Activated CD4-positive, alpha-beta T cell treated with anti-CD3 and anti-CD28 coated beads, Interleukin-2, Interleukin-6, amounts not matched to agents 100 ng/mL and 50 ng/mL, durations not matched to agents 16 hours and 8 hours (primary cell): ENCODE measurements at places on chromosomes 16 and 17.

DNA sequence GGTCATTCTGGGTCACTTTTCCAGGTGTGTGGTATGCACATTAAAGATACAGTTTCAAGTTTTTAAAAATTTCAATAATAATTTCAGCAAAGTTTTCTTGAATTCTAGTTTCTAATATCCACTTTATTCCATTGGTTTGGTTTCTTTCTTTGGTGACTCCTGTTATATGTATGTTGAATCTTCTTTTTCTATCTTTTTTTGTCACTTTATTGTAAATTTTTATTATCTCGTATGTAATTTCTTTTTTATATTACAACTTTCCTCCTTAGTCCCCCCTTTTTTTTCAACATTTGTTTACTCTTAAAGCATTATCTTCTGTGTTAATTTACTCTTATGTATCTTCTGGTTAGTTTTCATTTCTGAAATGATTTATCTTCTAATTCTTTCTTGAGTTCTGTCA is 57.5 kb downstream of the NF1 start:
- DNase-seq: no peak

DNA sequence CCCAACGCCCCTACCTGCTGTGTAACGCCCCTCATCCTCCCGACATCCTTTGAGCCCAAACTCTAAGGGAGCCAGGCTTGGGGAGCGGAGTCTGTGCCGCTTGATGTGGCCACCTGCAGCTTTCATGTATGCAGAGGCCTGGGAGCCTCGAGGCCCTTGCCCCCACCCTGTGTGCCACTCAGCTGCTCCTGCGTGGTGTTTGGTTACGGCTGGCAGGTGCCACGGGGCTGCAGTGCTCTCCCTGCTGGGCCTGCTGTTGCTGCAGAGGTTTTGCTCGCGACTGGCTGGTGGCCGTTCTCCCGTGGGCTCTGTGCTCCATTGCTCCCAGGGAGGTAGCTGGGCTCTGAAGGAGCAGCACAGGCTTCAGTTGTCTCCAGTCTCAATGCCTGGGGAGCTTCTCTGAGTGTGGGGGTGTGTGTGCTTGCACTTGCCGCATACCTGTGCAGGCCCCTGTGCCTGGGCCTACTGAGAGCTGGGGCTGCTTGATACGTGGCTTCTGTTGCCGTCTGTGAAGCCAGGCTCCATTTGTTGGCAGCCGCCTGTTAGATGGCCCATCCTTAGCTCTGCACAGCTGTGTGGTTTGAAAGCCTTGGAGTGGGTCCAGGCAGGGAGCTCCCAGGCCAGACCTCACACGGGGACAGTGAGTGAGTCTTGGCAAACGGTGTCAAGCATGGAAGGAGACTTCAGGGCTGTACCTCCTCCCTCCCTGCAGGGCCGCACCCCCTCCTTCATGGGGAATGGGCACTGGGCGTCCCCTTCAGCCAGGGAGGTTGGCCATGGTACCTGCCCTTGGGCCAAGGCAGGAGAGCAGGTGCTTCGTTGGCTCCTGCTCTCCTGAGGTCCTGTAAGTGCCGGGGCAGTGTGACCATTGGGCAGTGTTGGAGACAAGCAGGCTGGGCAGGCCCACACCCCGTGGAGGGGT is 47.2 kb downstream of the PDPK1 start:
- no peak for DNase-seq

GRCh38 chr16:31200821-31201568 is 1.6 kb downstream of the PYCARD start:
- DNase-seq: peak; percentile 64

DNA sequence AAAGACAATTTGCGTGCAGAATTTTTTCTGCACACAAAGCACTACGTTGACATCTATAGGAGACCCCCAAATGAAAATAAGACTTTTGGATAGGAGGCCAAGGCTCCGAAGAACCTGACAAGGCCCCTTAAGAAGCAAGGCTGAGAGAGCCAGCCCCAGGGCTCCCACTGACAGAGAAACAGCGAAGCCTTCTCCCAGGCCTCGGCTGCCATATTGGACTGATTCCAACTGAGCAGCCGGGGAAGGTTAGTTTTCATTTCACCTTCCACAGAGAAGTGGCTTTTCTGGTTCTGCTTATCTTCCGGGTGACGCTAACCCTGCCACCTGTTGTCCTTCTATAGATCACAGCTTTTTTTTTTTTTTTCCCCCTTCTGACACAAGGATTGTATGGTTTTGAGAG is 356.7 kb downstream of the SOX9 start:
- no peak for DNase-seq
